ENCODE measurements at places on chromosomes 1 and 21.

DNA sequence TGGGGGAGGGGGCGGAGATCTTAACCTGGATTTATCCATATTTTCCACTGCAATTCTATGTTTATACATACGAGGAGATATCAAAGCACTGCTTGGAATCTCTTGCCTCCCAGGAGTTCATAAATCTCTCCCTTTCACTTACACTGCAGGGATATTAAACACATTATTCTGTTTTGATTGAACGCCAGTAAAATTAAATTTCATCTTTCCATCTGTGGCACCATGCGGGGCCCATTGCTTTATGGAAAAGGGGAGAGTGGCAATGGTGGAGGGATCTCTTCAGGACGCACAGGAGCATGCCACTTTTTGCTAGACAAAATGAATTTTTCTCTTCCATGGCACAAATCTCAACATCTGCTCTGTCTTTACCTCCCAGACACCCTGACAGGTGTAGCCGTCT lies 648.0 kb upstream of the PLXNA2 start:
- no peak for DNase-seq

- no peak for DNase-seq
Measured at GRCh38 chr1:37034121-37035013, at the start of gene GRIK3. Gene GRIK3 (minus strand): TSS chr1:37034515. CDS start chr1:37034108, 407 bp downstream.

DNA sequence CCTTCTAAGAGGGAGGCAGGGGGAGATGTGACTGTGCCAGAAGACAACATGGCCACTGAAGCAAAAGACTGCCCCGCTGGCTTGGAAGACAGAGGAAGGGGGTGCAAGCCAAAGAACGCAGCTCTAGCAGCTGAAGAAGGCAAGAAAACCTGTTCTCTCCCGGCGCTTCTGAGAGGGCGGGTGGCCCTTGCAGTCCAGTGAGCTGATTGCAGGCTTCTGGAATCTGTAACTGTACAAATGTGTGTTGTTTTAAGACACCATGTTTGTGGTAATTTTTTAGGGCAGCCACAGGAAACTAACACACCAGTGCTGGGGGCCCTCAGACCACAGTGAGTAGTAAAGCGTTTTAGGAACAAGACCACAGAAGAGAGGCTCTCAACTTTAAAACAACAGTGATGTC lies 47.0 kb downstream of the CD46 start:
- DNase-seq = no peak

DNA sequence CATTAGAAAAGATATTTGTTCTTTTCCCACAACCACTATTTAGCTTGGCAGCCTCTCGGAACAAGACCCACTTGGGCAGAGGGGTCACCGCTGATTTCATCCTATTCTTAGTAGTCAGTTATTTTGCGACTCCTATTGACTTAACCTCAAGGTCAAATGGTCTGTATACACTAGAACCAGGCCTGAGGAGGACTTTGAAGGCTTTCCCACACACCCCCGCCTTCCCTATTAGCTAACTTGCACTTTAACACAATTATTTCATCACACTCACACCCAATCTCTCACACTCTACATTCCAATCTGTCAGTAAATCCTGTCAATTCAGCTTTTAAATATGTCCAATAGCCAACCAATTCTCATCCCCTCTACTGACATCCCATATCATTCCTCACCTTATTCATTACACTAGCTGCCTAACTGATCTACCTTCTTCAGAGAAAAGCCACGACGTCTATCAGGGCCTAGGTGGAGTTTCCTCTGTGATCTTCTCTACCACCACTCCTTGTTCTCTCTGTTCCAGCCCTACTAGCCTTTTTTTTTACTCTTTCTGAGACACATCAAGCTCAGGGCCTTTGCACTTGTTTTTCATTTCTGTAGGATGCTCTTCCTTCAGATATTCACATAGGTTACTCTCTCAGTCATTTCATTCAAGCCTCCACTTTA lies 1.0 kb upstream of the NIBAN1 start:
- DNase-seq = no peak

GRCh38 chr21:43885721-43886120 lies 20.7 kb downstream of the AGPAT3 start:
- DNase-seq = no peak

DNA sequence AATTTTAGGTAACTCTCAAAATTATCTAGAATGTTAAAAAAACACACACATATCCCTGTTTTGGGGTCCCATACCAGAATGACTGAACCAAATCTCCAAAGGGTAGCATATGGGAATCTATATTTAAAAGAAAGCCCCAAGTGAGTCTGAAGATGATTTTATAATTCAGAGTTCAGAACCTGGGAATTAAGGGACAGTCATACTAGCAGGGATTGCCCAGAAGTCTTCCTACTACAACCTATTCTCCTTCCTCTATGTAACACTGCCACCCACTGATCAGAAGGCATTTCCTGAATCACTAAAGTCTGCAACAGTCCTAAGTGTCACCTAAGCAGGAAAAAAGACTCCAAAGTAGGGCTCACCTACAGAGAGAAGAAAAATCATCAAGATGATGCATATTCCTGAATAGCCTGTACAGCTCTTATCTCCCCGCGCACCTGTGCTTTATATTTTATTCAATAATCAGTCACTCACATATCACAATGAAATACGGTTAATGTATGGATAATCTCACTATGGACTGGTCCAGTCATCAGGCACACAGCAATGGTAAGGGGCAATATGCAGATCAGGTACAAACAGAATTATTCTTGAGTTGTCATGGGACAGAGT lies 4.9 kb downstream of the RGS1 start:
- DNase-seq = no peak

GRCh38 chr1:228849011-228849541 lies 113.8 kb downstream of the RHOU start:
- DNase-seq = no peak

- no peak for DNase-seq
Measured at GRCh38 chr1:194624833-194625232, 1438.4 kb upstream of the B3GALT2 start.

- no peak for DNase-seq
Measured at GRCh38 chr1:46008585-46008984, 123.8 kb downstream of the PIK3R3 start.

DNA sequence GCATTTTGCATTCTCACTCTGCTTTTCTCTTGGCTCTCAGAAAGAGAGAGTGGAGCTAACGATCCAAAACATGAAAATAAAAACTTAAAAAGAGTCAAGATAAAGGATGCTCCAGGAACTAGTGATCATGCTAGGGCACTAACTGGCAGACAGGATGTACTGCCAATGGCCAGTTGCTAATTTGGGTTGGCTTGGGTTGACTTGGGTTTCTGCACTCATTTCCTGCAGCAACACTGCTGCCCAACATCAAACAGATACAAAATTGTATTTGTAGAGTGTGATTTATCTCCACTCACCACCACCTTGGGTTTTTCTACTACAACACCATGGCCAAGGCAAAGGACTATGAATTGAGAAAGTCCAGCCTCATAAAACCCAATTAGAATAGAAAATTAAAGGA lies 662.3 kb upstream of the PTBP2 start:
- no peak for DNase-seq

- no peak for DNase-seq
Measured at GRCh38 chr1:236011641-236012040, 53.2 kb downstream of the NID1 start.

- DNase-seq = no peak
Measured at GRCh38 chr1:66925558-66925910, 744 bp downstream of the MIER1 start.

GRCh38 chr1:78787544-78787943 lies 137.9 kb downstream of the IFI44 start:
- DNase-seq = no peak

- DNase-seq = no peak
Measured at GRCh38 chr1:207820568-207821463, 69.0 kb downstream of the CD46 start.

DNA sequence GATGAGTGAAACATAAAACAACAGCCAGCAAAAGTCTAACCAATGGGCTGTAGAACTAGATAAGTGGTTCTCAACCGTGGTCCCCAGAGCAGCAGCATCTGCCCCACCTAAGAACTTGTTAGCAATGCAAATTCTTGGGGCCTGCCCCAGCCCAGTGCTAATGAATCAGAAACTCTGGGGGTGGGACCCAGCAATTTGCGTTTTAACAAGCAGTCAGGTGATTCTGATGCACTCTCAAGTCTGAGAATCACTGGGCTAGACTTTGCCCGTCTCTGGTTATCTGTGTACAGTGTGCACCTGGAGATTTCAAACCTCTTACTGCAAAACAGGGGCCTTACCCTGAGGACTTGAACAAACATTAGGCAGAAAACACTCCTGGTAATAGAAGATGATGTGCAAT lies 66.5 kb downstream of the PLXNA2 start:
- no peak for DNase-seq

GRCh38 chr1:160618763-160619274 lies 28.0 kb downstream of the SLAMF1 start:
- DNase-seq = no peak

GRCh38 chr1:48775831-48776392 lies 779 bp downstream of the BEND5 start:
- no peak for DNase-seq

GRCh38 chr1:114574365-114574764 lies 7.0 kb downstream of the BCAS2 start:
- no peak for DNase-seq

DNA sequence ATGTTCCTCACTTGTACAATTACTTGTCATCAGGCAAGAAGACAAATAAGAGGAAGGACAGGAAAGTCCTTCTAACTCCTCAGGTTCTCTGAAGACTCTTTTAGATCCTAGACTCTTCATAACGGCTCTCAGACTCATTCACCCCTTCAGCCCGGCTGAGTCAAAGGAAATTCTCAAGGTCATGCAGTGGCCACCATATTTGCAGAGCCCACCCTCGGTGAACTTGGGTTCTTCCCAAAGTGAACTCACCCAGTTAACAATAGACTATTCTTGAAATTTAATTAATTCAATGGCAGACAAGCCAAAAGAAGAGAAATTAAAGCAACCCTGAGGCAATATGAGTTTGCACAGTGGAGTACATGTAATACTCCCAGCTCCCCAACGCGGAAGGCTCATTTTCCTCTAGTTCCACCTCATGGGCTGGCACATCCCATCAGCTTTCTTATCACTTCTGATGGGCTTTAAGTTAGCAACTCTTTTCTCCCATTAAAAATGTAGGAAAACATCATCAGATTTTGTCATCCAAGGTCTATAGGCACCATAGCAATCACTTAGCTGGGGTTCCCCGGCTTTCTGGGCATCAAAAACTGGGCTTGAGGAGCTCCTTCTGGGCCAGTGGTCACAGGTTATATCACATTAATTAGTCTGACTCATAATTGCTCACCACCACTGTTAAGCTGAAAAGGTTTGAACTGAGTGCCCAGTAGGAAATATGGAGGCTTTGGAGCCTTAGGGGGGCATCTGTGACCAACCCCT lies 27.8 kb upstream of the TIAM1 start:
- no peak for DNase-seq

DNA sequence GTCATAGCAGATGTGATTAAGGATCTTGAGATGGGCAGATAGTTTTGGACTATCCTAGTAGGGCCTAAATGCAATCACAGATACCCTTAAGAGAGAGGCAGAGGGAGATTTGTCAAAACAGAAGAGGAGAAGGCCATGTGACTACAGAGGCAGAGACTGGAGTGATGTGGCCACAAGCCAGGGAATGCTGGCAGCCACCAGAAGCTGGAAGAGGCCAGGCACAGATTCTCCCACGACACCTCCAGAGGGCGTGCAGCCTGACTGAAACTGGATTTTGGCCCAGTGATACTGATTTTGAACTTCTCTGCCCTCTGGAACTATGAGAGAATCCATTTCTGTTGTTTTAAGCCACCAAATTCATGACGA lies 52.1 kb upstream of the EPS8L3 start:
- no peak for DNase-seq

DNA sequence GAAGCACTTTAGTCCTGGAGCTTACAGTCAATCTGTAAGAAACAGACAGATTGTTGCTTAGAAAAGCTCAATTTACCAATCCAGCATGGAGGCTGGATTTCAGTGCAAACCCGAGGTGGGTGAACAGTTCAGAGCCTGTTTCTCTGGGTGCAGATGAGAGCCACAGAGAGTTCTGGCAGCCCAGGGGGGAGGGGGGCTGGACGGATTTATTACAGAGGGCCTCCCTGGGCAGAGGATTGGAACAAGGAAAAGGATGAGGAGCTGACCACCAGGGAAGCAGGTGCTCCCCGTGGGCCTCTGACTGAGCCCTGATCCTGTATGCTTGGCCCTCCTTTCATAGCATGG lies 38.0 kb upstream of the EPS8L3 start:
- no peak for DNase-seq

GRCh38 chr21:44051462-44051941 lies 39.4 kb downstream of the TRAPPC10 start:
- DNase-seq = no peak

DNA sequence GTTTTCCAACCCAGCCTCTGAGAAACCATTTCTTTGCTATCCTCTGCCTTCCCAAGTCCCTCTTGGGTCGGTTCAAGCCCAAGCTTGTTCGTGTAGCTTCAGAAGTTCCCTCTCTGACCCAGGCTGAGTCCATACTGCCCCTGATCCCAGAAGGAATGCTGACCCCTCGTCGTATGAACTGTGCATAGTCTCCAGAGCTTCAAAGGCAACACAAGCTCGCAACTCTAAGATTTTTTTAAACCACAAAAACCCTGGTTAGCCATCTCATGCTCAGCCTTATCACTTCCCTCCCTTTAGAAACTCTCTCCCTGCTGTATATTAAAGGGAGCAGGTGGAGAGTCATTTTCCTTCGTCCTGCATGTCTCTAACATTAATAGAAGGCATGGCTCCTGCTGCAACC lies 23.8 kb downstream of the EIF2D start:
- DNase-seq = no peak

- DNase-seq = no peak
Measured at GRCh38 chr1:5962265-5963105, 29.7 kb downstream of the NPHP4 start.

DNA sequence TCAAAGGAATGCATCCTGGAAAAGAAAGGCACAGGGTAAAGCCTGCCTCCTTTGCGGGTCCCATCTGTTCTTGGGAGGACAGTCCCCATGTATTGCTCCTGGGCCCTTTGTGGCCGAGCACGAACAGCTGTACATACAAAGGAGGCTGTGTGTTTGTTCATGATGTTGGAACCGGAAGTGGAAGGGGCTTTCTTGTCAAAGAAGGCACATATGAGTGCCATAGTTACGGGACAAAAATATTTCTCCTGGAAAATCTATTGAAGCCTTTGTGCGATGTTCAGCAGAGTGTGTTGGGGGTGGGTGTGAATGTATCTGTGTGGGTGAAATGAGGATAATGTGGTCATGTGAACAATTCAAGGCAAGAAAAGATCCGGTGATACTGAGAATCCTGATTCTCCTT lies 297.6 kb downstream of the DISC1 start:
- no peak for DNase-seq

- no peak for DNase-seq
Measured at GRCh38 chr1:34055818-34056217, 109.2 kb downstream of the CSMD2 start.

DNA sequence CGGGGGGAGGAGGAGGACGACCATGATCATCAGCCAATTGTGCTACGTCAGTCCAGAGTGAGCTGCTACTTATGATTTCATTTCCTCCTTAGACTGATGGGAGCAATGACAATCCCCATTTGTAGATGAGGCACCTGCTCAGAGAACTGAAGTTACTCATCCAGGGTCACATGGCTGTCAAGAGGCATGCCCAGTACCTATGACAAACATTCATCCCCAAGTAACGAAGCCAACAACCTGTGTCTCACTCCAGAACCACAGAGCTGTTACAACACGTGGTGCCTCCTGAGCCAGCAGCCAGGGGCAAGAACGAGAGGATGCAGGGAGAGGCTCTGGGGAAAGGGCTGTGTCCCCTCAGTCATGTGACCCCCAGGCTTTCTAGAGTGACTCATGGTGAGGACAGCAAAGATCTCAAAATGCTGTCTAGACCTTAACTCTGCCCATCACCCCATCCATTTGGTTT lies 93.6 kb downstream of the SIM2 start:
- DNase-seq = no peak
